HT1080 (cell line): ENCODE measurements at places on chromosomes 4 and X.

GRCh38 chr4:25345744-25346143 is 31.3 kb upstream of the ANAPC4 start:
- DNase-seq: no peak

- peak; percentile 72 for DNase-seq
These were observed 60.5 kb upstream of the TRIM2 start for GRCh38 chr4:153143527-153144348.

DNA sequence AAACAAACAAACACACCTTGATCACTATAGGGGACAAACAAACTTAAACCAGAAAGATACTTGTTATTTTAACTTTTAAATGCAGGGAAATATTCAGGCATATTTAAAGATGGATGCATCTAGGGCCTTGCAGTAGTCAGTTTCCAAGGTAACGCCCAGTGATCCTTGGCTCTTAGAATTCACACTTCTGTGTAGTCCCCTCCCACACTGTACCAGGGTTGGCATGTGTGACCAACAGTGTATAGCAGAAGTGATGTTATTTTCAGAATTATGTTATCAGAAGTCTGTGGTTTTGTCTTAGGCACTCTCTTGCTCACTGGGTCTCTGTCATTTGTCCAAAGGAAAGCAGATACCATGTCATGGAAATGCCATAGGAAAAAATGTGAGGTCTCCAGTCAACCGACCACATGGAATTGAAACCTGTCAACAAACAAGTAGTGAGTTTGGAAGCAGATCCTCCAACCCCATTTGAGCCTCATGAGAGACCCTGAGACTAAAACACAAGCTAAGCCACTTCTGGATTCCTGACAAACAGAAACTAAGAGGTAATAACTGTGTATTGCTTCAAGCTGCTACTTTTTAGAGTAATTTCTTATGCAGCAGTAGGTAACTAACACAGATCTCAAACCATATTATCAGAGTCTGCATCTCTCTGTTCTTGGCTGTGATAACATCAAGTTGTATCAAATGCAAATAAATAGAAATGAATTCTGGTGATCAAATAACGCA is 670.3 kb downstream of the KCTD8 start:
- no peak for DNase-seq

DNA sequence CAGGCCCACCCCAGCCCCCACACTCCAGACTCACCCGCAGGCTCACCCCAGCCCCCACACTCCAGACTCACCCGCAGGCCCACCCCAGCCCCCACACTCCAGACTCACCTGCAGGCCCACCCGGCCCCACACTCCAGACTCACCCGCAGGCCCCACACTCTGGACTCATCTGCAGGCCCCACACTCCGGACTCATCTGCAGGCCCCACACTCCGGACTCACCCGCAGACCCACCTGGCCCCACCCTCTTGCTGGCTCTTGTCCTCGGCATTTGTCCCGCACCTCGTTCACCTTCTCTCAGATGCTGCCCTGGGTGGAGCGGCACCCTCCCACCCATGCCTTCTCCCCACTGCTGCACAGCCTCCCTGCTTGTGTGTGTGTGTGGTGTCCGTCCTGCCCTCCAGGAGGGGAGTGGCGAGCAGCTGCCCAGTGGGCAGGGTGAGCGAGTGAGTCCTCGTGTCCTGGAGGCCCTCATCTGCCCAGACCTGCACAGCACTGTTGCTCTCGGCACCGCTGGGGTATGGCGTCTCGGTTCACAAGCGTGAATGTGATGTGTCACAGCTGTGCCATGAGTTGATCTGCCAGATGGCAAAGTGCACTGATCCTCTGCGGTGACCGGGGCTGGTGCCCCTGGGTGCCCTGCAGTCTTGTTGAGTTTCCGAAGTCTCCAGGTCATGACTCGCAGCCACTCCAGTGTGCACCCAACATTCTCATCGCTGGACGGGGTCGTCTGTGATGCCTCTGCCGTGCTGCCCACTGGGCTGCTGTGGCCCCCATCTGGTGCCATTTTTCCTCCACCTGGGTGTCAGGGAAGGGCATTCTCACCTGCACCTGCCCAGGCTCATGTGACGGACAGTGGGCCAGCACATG is 27.7 kb downstream of the MAEA start:
- DNase-seq: no peak

DNA sequence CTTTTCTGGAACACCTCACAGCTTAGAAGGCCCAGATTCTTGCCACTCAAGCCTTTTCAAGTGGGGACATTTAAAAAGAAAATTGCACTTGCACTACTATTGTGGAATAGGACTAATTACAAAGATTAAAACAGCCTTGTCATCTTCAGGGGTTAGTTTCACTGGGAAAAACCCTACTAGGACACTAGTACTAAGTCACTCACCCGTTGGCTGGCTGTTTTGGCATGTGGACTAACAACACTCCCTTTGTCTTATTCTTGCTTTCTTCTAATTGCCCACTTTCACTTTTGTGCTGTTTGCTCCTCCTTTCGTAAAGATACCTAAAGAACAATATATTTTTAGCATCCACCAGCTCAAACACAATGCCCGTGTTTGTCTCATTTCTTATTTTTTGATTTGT is 200.9 kb upstream of the MID1 start:
- DNase-seq: no peak
